ENCODE measurements at places on chromosomes 6 and 20.

DNA sequence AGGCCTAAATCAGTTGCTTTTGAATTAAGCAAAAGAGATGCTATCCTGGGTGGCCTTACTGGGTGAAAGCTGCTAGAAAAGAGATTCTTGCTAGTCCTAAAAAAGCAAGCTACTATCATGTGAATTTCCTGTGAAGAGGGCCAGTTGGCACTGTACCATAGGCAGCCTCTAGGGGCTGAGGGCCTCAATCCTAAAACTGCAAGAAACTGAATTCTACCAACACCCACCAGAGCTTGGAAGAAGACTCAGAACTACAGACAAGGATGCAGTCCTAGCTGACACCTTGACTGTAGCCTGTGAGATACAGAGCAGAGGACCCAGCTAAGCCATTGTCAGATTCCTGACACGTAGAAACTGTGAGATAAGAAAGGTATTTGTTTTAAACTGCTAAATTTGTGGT lies 24.5 kb downstream of the CLIC5 start:
- no peak for DNase-seq

GRCh38 chr6:109406196-109406595 lies 23.9 kb upstream of the CD164 start:
- DNase-seq = no peak

DNA sequence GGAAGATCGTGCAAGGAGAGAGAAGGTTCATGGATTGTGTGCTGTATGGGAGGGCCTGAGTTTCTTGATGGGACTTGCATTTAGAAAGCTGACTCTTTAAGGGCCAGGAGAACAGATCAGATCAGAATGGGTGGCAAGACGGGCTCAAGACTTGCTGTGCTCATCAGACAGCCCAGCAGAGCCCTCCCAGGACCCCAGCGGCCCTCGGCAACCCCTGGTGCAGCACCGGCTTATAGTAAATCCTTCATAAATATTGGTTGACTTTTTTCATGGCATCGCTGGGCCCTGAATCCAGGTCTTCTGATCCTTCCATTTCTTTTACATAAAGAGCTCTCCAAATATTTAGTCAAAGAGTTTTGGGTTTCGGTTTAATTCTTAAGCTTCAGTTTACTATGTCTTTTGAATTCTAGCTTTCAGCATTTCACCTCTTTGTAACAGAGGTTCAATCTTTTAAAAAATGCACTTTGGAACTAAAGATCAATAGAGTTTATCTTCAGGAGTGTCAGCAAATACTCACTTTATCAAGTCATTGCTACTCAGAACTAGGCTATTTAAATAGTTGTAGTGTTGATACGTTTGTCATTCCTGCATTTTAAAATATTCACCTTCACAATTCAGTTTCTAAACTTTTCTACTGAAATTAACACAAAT lies 205.6 kb downstream of the ZDHHC14 start:
- no peak for DNase-seq

DNA sequence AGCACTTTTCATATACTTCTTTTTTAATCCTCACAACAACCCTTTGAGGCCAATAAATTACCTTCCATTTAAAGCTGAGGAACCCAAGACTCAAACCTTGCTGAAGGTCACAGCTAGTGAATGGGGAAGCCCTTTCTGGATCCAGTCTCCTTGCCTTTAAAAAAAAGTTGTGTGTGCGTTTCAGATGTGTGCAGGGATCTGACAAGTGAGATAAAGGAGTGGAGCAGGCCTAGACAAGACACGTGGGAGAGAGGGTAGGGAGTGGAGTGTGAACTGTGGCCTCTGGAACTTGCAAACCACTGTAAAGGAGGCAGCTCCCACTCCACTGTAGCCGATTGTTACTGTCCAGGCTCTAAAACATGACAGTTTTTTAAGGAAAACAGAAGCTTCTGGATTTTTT lies 1.9 kb downstream of the KLHL32 start:
- DNase-seq = no peak

GRCh38 chr6:146856296-146856695 lies 257.5 kb downstream of the ADGB start:
- no peak for DNase-seq

- no peak for DNase-seq
Observed at GRCh38 chr6:118263921-118264486, 284.1 kb upstream of the PLN start.

- DNase-seq = no peak
Observed at GRCh38 chr20:54000914-54001313, 69.5 kb downstream of the BCAS1 start.

DNA sequence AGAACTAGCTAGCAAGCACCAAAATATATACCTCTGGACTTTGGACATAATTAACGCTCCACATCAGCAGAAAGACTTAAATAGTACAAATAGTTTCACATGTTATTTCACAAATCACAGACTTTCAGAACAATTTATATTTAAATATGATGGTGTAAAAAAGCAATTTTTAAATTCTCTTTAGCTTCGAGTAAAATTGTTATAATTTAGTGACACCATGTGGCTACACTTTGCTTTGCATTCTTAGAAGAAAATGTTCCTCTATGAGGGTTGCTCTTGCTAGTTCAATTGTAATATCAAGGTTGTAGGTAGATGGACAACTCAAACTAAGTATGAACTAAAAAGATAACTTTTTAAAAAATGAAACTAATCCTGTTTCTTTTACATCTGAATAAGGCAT lies 69.0 kb downstream of the BTBD9 start:
- DNase-seq = no peak

- DNase-seq = no peak
Observed at GRCh38 chr6:140043357-140043756, 668.9 kb upstream of the CITED2 start.

GRCh38 chr20:33284284-33284683 lies 1.3 kb downstream of the BPIFB1 start:
- no peak for DNase-seq

DNA sequence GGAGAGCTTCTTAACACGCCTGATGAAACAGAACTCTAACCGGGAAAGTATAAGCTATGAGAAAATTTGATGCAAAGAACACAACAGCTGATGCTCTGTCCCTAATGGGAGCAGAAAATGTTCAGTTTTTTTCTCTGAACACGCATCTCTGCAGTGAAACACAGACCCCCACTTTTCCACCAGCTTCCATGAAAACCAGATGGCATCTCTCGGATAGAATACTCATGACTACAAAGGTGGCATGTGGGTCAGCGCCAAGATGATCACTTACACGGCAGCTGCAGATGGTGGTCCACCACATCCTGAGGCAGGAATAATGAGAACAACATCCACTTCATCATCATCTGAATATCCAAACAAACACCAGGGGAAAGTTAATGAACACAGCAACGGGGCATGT lies 85.2 kb upstream of the CNR1 start:
- no peak for DNase-seq

DNA sequence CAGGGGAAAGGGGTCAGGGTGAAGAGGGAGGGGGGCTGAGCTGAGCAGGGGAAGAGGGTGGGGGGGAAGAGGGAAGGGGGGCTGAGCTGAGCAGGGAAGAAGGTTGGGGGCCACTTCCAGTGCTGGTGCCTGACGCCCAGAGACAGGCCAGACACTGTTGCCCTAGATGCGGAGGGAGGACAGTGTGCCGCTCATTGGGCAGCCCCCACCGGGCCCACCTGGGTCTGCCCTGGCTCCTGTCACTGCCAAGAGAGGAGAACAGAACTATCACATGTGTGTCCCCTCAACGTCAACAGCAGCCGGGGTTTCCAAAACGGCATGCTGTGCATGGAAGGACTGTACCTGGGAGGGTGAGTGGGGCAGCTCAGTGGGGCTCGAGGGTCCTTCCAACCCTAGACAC lies 342.1 kb downstream of the CDH4 start:
- DNase-seq = no peak

GRCh38 chr20:36498386-36499179 lies 42.7 kb upstream of the MYL9 start:
- DNase-seq = no peak

- DNase-seq = no peak
Observed at GRCh38 chr6:4287811-4288244, 152.5 kb upstream of the ECI2 start.

GRCh38 chr6:126581316-126581715 lies 241.4 kb downstream of the CENPW start:
- DNase-seq = no peak

GRCh38 chr20:47137231-47137870 lies 219.1 kb downstream of the ZMYND8 start:
- no peak for DNase-seq

DNA sequence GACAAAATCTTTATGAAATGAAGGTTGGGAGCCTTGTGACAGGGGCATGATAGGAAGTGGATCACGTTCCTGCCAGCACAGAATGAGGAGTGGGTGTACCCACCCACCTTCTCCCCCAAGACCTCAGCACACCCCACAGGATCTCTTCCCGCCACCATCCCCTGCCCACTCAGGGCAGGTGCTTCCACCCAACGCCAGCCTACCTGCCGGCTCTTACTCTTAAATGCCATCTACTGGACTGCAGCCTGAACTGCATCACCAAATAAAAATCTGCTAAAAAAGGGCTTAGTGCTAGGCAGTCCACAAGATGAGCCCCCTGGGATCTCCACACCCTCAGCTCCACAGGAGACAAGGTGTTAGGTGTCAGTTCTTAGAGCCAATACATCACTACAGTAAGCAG lies 20.6 kb downstream of the DTNBP1 start:
- no peak for DNase-seq

- peak; percentile 16 for DNase-seq
Observed at GRCh38 chr20:59571551-59572314, 32.6 kb upstream of the PHACTR3 start.

- no peak for DNase-seq
Observed at GRCh38 chr6:42907336-42907735, 8.5 kb upstream of the PTCRA start.

DNA sequence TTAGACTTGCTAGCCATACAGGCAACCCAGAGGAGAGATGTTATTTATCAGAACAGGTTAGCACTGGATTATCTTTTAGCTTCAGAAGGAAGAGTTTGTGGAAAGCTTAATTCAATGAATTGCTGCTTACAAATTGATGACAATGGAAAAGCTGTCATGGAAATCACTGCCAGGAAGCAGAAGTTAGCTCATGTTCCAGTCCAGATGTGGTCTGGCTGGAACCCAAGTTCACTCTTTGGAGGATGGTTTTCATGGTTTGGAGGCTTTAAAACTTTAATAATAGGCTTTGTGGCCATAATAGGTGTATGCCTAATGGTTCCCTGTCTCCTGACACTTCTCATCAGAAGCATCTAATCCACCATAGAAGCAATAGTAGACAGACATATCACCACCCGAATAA lies 699.0 kb downstream of the PHF3 start:
- no peak for DNase-seq

- no peak for DNase-seq
Observed at GRCh38 chr6:154895841-154896240, 99.3 kb upstream of the TIAM2 start.

GRCh38 chr6:12024699-12025434 lies 12.8 kb downstream of the HIVEP1 start:
- no peak for DNase-seq

- DNase-seq = no peak
Observed at GRCh38 chr20:38043512-38044300, 10.2 kb downstream of the RPRD1B start.

GRCh38 chr6:72321788-72322187 lies 300.1 kb upstream of the KCNQ5 start:
- DNase-seq = no peak

DNA sequence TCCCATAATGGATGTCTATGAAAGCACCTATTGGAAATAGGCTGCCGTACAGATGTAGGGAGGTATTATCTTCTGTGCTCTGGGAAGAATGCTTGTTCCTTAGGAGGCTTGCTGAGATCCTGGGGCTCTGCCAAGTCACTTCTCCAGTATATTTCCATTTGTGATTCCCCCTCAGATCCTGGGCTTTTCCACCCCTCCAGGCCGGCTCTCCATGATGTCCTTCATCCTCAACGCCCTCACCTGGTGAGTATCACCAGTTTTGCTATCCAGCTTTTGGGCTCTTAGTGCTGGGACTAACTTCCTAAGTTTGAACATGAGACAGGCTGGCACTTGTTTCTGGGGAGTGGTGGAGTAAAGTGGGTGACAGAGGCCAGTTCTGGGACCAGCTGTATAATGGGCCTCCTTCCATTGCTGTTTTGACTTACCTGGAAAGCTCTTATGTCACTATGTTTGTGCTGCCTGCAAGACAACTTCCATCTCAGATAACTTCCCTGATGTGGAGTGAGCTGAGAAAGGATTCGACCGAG lies 2.6 kb downstream of the SYS1 start:
- DNase-seq = no peak

DNA sequence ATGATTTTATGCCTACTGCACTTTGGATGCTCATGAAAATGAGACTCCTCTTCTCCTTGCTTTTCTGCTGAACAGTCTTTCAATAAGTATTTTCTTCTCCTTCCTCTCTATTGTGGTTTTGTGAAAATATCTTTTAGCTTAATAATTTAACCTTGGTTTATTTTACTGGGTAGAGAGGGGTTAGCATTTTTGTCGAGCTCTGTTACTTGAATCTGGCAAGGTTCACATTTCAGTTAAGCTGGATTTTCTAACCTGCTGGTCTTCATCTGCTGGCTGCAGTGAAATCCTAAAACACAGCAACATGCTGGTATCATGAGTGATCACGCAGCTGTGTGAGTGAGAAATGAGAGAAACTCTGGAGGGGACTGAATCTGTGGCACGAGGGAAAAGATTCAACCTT lies 222.7 kb upstream of the NOX3 start:
- DNase-seq = no peak

GRCh38 chr6:10837009-10837621 lies 1.2 kb downstream of the MAK start:
- no peak for DNase-seq

GRCh38 chr6:102474041-102474807 lies 1080.7 kb downstream of the GRIK2 start:
- no peak for DNase-seq

Measured in stimulated activated CD8-positive, alpha-beta memory T cell treated with anti-CD3 and anti-CD28 coated beads, Interleukin-7, amount 100 ng/mL, for 1 hour (primary cell).